ENCODE measurements at places on chromosomes 6 and 20. TPM values are rescaled to one million over a fixed set of nuclear protein-coding genes. Genes with fewer than 3 reads are reported as not detected.

DNA sequence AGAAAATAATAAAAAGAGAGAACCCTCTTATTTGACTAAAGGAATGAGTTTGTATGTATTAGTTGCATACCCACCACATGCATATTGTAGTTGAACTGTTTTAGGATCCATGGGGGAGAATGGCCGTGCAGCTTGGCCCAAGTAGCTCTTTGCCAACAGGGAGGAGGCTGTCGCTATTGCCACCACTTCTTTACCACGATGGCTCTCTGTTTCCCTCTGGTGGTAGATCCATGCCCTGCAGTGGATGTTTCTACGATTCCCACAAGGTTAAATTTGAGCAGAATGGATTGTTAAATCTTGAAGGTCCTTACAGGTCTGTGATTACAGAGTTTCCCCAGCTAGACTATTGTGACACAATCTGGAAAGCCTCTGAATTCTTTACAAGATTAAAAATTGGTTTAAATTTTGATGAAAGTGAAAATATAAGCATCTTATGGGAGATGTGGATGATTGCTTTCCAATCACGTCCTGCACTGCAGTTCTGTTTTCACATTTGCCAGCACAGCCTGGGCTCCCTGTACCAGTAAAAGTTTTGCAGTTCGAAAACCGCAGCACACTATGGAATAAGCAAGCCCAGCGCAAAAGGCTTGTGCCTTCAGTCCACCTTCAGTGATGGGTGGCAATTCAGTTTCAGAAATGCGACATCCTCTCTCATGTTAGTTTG lies 34.4 kb upstream of the FNDC1 start:
- peak; percentile 54 for DNase-seq
- no peaks in the 10 kb centered on the region for H3K36me3 ChIP-seq
- no peaks in the 10 kb centered on the region for H3K4me1 ChIP-seq
- H3K27ac ChIP-seq = no peak overlapping the region
- H3K4me3 ChIP-seq = no peak overlapping the region

DNA sequence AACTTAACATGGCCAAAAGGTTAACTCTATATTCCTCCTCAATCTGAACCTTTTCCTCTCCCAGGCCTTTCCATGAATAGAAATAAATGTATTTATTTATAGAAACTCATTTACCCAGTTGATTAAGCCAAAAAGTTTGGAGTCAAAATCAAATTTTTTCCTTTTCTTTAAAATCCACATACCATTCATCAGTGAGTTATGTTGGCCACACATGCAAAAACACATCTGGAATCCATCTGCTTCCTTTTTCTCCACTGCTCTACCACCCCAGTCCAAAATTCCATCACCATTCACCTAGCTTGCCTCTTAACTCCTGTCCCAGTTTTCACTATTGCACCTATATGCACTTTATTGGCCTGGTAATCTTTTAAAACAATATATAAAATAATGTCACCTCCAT lies 62.4 kb upstream of the TMEM200A start:
- H3K27me3 ChIP-seq = no peaks in the 10 kb centered on the region
- no peaks in the 10 kb centered on the region for H3K4me1 ChIP-seq
- no peaks in the 10 kb centered on the region for H3K36me3 ChIP-seq
- no peak overlapping the region for H3K27ac ChIP-seq
- H3K4me3 ChIP-seq = no peak overlapping the region

- no peaks in the 10 kb centered on the region for H3K27me3 ChIP-seq
- H3K27ac ChIP-seq = no peak overlapping the region
- peak; percentile 37 for DNase-seq
- H3K36me3 ChIP-seq = no peaks in the 10 kb centered on the region
These were observed 16.4 kb upstream of the POLR1H start for GRCh38 chr6:30044630-30045029.

- no peak overlapping the region for H3K27ac ChIP-seq
These were observed 234.5 kb upstream of the MAN1A1 start for GRCh38 chr6:119584088-119584487.

- no peak overlapping the region for H3K4me3 ChIP-seq
- no peaks in the 10 kb centered on the region for H3K4me1 ChIP-seq
- no peak for DNase-seq
- H3K27me3 ChIP-seq = no peaks in the 10 kb centered on the region
These were observed 29.4 kb downstream of the GLO1 start for GRCh38 chr6:38673397-38674165.

DNA sequence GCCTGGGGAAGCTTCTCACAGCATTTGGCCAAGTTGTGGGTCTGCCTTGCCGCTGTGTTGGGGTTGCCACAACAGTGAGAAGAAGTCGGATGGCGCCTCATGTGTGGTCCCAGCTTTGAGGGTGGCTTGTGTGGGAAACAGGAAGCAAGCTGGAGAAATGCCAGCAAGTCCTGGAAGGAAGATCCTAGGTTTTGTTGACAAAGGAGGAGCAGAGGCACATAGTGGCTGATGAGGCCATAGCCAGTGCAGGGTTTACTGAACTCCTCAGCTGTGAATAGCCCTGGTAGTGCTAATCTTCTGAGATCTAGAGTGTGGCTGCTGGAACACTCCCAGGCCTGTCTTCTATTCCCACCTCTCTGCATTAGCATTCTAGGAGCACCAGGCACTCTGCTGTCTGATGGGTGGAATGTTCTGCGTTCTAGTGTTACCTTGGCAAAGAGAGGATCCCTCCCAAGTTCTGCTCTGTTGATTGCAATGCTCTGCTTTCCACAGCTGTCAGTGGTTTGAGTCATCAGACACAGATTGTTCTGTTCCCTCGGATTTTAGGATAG lies 25.2 kb downstream of the SNPH start:
- H3K4me1 ChIP-seq = no peaks in the 10 kb centered on the region
- H3K36me3 ChIP-seq = no peaks in the 10 kb centered on the region
- no peaks in the 10 kb centered on the region for H3K27me3 ChIP-seq
- H3K4me3 ChIP-seq = no peak overlapping the region

MYT1 gene
- 0.18 TPM for total RNA-seq

DEFB116 gene
- total RNA-seq = not detected

SLC17A1 gene
- not detected for total RNA-seq
